T-helper 17 cell (primary cell): ENCODE measurements at places on chromosomes 16 and 17. TPM values are rescaled to one million over a fixed set of nuclear protein-coding genes. Genes with fewer than 3 reads are reported as not detected.

The LGALS9B gene
- total RNA-seq = not detected

The CDIPT gene
- total RNA-seq = 39.6 TPM

The UBE2I gene
- total RNA-seq = 249 TPM

The TEKT5 gene
- not detected for total RNA-seq

The STH gene
- total RNA-seq = not detected

DNA sequence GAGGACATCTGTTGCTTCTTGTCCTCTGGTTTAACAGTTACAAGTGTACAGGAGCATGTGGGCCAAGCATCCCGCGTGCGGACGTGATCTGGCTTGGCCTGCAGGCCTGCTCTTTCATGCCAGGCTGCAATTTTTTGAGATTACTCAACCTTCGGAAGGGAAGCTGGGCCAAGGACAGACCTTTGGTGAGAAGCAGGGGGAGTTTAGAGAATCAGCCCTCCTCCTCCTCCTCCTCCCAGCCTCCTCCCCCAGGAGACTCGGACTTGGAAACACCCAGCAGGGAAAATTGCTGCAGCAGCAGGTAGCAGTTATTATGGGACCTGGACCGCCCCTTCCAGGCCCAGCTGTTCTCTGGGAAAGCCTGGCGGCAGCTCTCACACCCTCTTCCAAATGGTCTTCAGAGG lies 5.1 kb upstream of the KLHL36 start:
- no peak overlapping the region for H3K27ac ChIP-seq
- DNase-seq = no peak
- H3K36me3 ChIP-seq = peaks cover 5% of the 10 kb centered on the region
- no peaks in the 10 kb centered on the region for H3K27me3 ChIP-seq
- H3K4me3 ChIP-seq = no peak overlapping the region

GRCh38 chr16:11499295-11500089 lies 87.2 kb downstream of the LITAF start:
- H3K4me1 ChIP-seq = peaks cover 11% of the 10 kb centered on the region
- no peaks in the 10 kb centered on the region for H3K27me3 ChIP-seq
- no peak overlapping the region for H3K4me3 ChIP-seq
- DNase-seq = no peak
- H3K27ac ChIP-seq = peak overlapping the region; percentile 14

GRCh38 chr17:66317629-66318028 lies 15.2 kb downstream of the PRKCA start:
- peaks cover 33% of the 10 kb centered on the region for H3K4me1 ChIP-seq
- H3K4me3 ChIP-seq = no peak overlapping the region
- DNase-seq = no peak

DNA sequence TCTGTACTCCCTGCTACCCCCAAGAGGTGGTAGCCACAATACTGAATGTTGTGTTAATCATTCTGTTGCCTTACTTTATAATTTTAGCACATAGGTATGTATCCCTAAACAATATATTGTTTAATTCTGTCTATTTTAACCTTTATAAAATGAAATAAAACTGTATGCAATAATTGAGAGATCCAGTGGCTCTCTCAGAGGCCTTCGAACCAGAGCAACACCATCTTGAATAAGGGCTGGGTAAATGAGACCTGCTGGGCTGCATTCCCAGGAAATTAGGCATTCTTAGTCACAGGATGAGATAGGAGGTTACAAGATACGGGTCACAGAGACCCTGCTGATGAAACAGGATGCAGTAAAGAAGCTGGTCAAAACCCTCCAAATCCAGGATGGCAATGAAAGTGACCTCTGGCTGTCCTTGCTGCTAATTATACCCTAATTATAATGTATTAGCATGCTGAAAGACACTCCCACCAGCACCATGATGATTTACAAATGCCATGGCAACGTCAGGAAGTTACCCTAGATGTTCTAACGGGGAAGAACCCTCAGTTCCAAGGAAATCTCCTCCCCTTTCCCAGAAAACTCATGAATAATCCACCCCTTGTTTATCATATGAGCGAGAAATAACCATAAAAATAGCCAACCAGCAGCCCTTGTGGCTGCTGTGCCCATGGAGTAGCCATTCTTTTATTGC lies 2.0 kb upstream of the CANT1 start:
- no peaks in the 10 kb centered on the region for H3K36me3 ChIP-seq
- no peak overlapping the region for H3K27ac ChIP-seq
- H3K4me3 ChIP-seq = no peak overlapping the region
- peaks cover 33% of the 10 kb centered on the region for H3K4me1 ChIP-seq

DNA sequence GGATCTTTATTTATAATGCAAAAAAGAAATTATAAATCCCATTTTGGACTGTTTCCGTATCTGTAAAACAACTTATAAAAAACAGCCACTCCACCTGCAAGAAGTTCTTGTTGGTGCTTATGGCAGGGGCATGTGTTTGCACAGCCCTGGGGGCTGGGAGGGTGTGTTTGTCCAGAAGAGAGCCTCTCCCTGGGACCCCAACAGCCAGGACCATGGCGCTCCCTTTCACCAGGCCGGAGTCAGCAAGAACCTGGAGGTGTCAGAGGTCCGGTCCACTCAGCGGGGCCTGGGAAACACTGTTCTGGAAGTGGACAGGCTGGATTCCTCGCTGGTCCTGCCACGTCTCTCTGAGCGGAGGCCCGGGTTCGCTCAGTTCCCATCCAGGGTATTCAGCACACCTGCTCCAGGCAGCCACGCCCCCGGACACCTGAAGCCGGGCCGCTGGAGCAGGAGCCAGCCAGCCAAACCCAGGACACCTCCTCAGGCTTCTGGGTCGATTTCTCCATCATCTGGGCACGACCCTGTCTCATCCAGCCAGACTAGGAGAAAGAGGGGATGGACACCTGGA lies 18.9 kb upstream of the GINS2 start:
- H3K27me3 ChIP-seq = peaks cover 1% of the 10 kb centered on the region
- H3K4me3 ChIP-seq = no peak overlapping the region
- no peak overlapping the region for H3K27ac ChIP-seq
- DNase-seq = no peak

DNA sequence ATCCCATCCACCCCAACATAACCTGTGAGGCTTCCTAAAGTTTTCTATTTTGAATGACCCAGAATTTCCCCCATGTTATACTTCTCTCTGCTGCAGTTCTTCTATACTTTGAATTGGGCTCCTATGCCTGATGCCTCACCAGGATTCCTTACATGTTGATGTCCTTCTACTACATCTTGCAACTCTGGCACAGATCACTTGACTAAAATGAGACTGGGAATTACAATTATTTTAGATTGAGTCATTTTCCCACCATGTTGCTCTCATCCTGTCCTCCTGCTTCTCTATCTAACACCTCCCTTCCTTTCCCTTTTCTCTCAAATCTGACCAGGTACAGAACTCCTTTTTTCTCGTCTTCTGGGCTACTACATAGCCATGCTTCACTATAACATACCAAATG lies 314.0 kb upstream of the KCNJ16 start:
- H3K36me3 ChIP-seq = no peaks in the 10 kb centered on the region
- H3K4me3 ChIP-seq = no peak overlapping the region
- H3K27ac ChIP-seq = no peak overlapping the region
- no peak for DNase-seq
- no peaks in the 10 kb centered on the region for H3K27me3 ChIP-seq

GRCh38 chr16:88920618-88921590 lies 54.4 kb upstream of the PABPN1L start:
- peaks cover 5% of the 10 kb centered on the region for H3K27me3 ChIP-seq
- no peak overlapping the region for H3K27ac ChIP-seq
- no peaks in the 10 kb centered on the region for H3K36me3 ChIP-seq
- no peak overlapping the region for H3K4me3 ChIP-seq
- DNase-seq = no peak
